ENCODE measurements at places on chromosomes 11 and 22. TPM values are rescaled to one million over a fixed set of nuclear protein-coding genes. Genes with fewer than 3 reads are reported as not detected.

GRCh38 chr22:40250608-40251007 is 72.9 kb downstream of the TNRC6B start:
- no peak for DNase-seq

- no peak for DNase-seq
These were observed 59.8 kb downstream of the SC5D start for GRCh38 chr11:121352251-121352891.

Gene DEUP1
- polyA plus RNA-seq: not detected

Gene SHISAL1
- polyA plus RNA-seq: 2.3 TPM

GRCh38 chr22:50602338-50602700 is 1.7 kb downstream of the MAPK8IP2 start:
- DNase-seq: no peak

DNA sequence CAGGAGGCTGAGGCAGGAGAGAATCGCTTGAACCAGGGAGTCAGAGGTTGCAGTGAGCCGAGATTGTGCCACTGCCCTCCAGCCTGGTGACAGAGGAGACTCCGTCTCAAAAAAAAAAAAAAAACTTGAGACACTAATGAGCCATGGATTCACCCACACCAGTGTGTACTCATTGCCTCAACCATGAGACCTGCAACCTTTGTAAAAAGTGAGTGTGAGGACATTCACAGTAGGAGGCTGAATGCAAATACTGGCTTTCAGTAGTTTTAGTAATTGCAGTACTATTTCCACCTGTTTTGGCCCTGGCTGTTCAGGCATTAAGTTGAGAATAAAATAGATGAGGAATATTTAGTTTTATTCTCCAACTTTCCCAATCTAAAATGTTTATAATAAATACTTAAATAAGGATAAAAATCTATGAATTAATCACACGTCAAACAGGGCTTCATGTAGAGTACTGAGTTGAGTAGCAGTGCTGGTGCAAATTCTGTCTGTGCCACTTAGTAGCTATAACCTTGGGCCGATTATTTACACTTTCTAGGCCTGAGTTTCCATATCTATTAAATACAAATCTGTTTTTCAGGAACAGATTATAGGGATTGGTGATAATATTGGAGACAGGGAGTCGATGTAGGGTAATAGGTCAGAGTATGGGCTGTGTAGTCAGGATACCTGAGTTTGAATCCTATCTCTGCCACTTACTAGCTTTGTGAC is 72.8 kb downstream of the PPP2R1B start:
- DNase-seq: no peak

Gene SCO2
- 0.15 TPM for polyA plus RNA-seq

Gene THRSP
- not detected for polyA plus RNA-seq

Gene TIGD3
- polyA plus RNA-seq: 0.11 TPM

Gene UBASH3B
- 25.0 TPM for polyA plus RNA-seq

Gene LGALS12
- polyA plus RNA-seq: not detected

Gene GGTLC3
- polyA plus RNA-seq: not detected

- DNase-seq: no peak
These were observed 141.8 kb downstream of the MPPED1 start for GRCh38 chr22:43553451-43554258.

Gene PARVG
- polyA plus RNA-seq: 0.01 TPM

Gene OTOG
- polyA plus RNA-seq: not detected

- no peak for DNase-seq
These were observed 92.4 kb upstream of the TMEM45B start for GRCh38 chr11:129723146-129723760.

Gene PACSIN3
- polyA plus RNA-seq: 15.3 TPM

Gene SLC1A2
- polyA plus RNA-seq: 1.1 TPM

- no peak for DNase-seq
These were observed 27.2 kb downstream of the TMPRSS6 start for GRCh38 chr22:37082251-37082873.

GRCh38 chr11:62393061-62393611 is 25.7 kb upstream of the SCGB1A1 start:
- no peak for DNase-seq

Gene MYEOV
- polyA plus RNA-seq: 1.6 TPM

- DNase-seq: no peak
These were observed 82.2 kb downstream of the PISD start for GRCh38 chr22:31579835-31580242.

DNA sequence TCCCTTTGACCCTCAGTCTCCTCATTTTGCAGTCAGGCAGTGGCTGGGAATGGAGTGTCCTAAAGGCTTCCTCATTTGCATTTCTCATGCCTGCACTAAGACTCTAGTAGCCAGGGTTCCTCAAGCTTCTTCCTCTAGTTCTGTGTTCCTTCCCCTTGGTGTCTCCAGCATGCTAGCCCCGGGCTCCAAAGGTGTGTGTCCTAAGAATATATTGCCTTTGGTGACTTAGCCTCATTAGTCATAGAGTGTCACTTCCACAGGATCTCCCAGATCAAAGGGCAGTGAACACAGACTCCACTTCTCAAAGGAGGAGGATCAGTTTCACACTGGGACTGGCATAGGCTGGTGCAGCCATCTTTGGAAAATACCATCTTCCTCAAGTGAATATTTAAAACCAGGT is 21.4 kb upstream of the ACER3 start:
- DNase-seq: no peak

Gene CASP5
- polyA plus RNA-seq: 0.07 TPM

- no peak for DNase-seq
These were observed 12.6 kb upstream of the UBASH3B start for GRCh38 chr11:122642971-122643370.

GRCh38 chr22:20211997-20212753 is 55.9 kb downstream of the RTN4R start:
- no peak for DNase-seq

GRCh38 chr11:123822032-123822431 is 15.9 kb upstream of the OR6M1 start:
- no peak for DNase-seq

Gene CBLIF
- polyA plus RNA-seq: not detected

DNA sequence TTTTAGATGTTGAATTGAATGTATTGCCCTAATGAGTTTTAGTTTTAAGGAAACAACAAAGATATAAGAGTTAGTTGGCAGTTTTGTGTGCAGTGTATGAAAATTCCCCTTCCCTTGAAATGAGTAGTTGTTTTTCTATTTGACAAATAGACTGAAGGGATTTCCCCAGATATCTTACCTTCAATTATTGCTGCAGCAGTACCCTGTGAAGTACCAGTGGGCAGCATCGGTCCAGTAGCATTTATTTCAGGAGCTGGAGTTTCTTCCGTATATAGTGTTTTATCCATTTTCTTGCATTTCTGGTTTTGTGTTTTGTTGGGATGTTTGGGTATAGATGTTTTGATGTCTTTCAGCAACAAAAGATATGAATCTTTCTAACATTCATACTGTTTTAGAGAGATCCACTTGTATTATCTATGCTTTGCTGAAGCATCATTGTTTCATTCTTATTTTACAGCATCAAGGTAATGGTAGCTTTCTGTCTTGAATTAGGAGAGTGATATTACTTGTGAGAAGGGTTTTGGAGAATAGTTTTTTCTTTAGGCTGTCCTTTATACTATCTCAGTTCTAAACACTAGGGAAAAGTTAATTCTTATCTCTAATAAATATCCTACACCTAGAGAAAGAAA is 7.4 kb downstream of the KMT2A start:
- no peak for DNase-seq

Data from AG04450 (cell line).